ENCODE measurements at places on chromosomes 12 and 14. TPM values are rescaled to one million over a fixed set of nuclear protein-coding genes. Genes with fewer than 3 reads are reported as not detected.

NKX2-1 gene
- total RNA-seq = not detected

TMEM229B gene
- total RNA-seq = 1.1 TPM

KLRC3 gene
- total RNA-seq = not detected

RXYLT1 gene
- total RNA-seq = 7.3 TPM

RILPL1 gene
- 3.1 TPM for total RNA-seq

SUDS3 gene
- total RNA-seq = 25.0 TPM

C12orf42 gene
- 0.13 TPM for total RNA-seq

- DNase-seq = no peak
Observed at GRCh38 chr12:3187846-3188770, 110.9 kb downstream of the TSPAN9 start.

DNA sequence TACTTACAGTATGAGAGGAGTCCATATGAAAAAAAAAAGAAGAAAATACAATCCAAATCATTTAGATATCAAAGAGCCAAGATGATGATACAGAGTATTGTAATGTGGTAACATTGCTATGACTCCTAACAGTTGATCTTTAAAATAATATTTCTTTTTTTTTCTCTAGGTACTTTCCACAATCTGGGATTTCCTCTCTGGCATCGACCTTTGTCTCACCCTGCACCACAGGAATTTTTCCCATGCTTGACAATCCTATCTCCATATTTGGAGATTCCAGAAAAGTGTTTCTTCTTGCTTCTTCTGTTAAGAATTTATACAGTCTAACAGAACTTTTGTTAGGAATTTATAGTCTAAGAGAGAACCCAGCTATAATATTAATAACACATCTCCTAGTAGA, 184.4 kb downstream of the ITPR2 start:
- peak; percentile 90 for DNase-seq

GRCh38 chr14:59360923-59361794, 104.0 kb downstream of the GPR135 start:
- DNase-seq = peak; percentile 79

GRCh38 chr14:23302290-23303225, at the start of gene PPP1R3E:
PPP1R3E (minus strand) TSS chr14:23302859; CDS start chr14:23302576, 283 bp downstream.
- peak; percentile 63 for DNase-seq

- DNase-seq = no peak
Observed at GRCh38 chr12:22577667-22578066, 33.3 kb upstream of the C2CD5 start.

- no peak for DNase-seq
Observed at GRCh38 chr12:104535369-104535768, 78.6 kb downstream of the CHST11 start.
